Thoracic aorta (tissue), 2 donors: ENCODE measurements at places on chromosomes 5 and 9. TPM values are rescaled to one million over a fixed set of nuclear protein-coding genes. Genes with fewer than 3 reads are reported as not detected.

The PCDHB14 gene
- total RNA-seq, result 14.6 TPM

DNA sequence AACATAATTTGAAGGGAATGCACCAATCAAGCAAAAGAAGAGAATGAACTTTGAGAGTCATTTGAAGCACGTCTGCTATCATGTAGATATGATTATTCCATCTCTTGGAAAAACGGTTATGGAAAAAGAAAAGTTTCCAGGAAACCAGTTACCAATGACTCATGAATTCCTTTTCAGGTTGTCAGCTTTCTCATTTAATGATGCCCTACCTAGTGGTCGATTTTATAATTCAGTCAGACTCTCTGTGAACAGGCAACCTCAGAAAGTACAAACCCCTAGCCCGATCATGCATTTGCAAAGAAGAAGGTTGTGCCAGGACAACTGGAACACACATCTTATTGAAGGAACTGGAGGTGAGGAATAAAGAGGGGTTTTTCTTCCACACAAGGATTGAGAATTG lies 355.1 kb upstream of the GRIA1 start:
- no peak for DNase-seq

- DNase-seq, result no peak
These were observed 735 bp downstream of the ECPAS start for GRCh38 chr9:111483439-111483857.

- DNase-seq, result no peak
These were observed 26.3 kb upstream of the FAM120AOS start for GRCh38 chr9:93479726-93480125.

DNA sequence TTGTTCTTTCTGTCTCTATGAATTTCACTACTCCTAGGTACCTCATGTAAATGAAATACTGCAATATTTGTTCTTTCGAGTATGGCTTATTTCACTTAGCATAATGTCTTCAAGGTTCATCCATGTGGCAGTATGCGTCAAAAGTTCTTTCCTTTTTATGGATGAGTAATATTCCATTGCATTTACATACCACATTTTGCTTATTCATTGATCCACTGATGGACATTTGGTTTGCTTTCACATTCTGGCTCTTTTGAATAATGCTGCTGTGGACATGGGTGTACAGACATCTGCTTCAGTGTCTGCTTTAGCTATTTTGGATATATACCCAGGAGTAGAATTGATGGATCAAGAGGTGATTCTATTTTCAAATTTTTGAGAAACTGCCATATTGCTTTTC lies 144.2 kb upstream of the PAPPA start:
- DNase-seq, result no peak

DNA sequence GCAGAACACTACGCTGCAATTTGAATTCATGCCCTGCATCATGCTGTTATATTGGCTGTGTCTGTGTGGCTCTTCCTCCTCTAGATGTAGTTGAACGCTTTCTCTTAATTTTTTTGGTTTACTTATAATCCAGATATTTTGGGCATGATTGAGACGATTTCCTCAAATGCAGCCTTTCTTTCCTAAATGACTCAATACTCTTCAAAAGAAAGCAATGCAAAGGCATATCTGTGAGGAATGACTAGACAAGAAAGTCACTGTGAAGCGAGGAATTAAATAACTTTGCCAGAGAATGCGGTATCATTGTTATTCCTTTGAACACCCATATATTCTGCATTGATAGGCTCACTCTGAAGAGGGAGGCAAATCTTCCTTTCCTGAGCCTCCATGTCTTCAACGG lies 152.8 kb downstream of the YIPF5 start:
- no peak for DNase-seq

DNA sequence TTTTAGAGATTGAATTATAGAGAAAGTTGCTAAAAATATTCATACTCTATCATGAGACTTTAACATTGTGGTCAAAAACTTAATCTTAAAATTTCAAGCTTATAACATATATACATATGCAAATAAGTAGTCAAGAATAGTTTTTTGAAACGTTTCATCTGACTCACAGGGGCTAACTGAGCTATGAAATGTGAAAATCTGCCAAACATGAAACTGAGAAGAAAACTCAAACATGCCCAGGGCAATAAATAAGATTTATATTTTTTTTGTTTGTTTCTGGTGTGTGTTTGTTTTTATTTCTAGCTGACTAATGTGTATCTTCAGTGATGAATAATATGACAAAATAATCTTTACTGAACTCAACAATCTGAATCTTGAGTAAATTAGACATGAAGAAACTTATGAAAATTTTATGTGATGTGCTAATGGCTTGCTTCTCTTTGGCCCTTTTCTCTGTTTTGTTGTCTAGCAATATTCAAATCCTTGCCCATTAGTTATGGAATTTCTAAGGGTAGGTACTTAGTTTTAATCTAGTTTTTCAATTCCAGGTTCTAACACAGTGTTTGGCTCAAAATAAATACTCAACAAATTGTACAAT lies 99.9 kb downstream of the FAM174A start:
- no peak for DNase-seq

The TAF11L10 gene
- total RNA-seq, result not detected

GRCh38 chr5:57482671-57483106 lies at the start of gene ACTBL2:
TSS of gene ACTBL2 (minus strand) at chr5:57482811. CDS start at chr5:57482707, 104 bp downstream.
- DNase-seq, result no peak

The OR1L8 gene
- not detected for total RNA-seq

GRCh38 chr9:16509997-16510396 lies 360.5 kb downstream of the BNC2 start:
- no peak for DNase-seq

- no peak for DNase-seq
These were observed 174.8 kb downstream of the SLF1 start for GRCh38 chr5:94793113-94793815.

The LCN10 gene
- total RNA-seq, result 3.1 TPM

GRCh38 chr9:91824601-91825305 lies 125.3 kb downstream of the ROR2 start:
- DNase-seq, result no peak

- DNase-seq, result no peak
These were observed 149.3 kb downstream of the RGS3 start for GRCh38 chr9:113612828-113613227.

DNA sequence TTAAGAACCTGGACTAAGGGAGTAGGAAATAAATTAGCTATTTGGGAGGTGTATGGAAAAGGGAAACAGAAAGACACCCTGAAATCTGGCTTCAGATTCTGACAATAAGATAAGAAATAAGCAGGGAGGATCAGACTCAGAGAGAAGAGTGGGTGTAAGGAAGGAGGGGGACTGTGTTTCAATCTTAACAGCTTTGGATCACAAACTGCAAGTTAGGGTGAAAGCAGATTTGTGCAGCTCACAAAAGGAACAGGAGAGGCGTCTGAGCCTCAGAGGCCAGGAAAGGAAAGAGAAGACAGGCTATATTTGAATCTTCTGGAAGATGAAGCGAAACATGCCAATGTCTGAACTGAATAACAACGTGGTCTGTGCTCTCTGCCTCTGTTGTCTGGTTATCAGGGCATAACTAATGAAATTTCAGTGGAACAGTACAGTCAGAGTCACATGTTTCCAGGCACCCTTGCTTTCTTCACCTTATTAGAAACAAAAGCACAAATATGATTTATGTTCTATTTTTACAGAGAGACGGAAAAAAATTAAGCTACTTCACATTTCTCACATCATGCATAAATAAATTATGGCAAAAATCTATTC lies 26.6 kb downstream of the SGTB start:
- DNase-seq, result no peak

The SLC36A3 gene
- not detected for total RNA-seq

DNA sequence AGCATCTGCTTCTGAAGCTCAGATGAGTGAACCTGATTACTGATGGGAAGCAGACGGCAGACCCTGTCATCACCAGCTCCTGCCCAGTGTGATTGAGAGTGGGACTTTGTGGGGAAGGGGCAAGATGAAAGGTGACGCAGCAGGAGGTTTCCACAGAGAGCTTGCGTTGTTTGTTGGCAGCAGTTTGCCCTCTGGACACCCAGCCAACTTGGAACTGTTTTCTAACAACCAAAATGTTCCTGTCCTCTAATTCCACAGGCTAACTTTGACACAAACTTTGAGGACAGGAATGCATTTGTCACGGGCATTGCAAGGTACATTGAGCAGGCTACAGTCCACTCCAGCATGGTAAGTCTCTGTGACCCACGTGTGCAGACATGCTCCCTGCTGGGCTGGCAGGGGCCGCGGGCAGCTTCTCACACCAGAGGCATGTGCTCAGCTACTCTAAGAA lies 20.9 kb downstream of the CYFIP2 start:
- no peak for DNase-seq

DNA sequence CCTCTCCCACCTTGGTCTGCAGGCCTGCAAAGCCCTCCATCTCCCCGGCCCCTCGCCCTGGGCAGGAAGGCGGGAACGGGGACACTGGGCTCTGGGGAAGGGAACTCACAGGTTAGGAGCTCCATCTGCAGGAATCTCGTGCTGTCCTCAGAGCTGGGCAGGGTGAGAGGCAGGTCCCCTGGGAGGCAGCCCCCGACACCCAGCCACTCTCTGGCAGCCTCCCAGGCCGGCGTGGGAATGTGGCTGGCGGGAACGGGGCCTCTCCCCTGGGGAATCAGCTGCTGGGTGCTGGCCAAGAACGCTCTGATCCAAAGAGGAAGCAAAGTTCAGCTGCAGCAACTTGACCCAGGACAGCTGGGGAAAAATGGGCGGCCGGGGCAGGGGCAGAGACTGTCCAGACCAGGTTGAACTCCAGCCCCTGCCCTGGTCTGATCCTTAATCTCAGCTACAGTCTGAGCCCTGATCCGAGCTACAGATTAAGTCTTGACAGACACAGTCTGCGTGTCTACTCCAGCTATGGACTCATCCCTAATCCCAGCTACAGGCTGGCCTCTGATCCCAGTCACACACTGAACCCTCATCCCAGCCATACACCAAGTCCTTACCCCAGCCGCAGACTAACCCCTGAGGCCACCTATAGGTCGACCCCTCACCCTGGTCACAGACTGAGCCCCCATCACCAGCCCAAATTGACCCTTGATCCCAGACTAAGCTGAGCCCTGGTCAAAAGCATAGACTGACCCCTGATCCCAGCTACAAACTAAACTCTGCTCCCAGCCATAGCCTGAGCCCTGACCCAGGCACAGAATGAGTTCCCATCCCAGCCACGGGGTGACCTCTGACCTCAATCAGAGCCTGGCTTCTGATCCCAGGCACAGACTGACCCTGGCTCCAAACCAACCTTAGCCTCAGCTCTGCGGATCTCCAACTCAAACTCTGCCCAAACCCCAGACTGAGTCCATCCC lies 37.3 kb upstream of the EGFL7 start:
- DNase-seq, result peak; percentile 35

DNA sequence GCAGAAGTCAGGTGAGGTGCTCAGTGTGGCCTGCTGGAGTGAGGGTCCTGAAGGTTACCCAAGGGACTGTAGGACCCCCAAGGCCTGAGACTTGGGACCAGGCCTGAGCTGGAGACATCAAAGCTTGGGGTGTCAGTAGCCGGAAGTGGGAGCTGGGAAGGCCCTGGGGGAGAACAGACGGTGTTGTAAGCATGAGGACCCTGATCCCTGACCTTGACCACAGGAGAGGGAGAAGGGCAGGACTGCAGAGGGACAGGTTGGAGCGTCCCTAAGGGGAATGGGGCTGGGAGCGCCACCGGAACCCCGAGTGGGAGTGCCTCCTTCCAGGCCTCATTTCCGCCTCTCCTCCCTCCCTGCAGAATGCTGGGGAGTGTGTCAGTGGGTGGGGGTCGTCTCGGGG lies 533 bp downstream of the TTC16 start:
- DNase-seq, result no peak

DNA sequence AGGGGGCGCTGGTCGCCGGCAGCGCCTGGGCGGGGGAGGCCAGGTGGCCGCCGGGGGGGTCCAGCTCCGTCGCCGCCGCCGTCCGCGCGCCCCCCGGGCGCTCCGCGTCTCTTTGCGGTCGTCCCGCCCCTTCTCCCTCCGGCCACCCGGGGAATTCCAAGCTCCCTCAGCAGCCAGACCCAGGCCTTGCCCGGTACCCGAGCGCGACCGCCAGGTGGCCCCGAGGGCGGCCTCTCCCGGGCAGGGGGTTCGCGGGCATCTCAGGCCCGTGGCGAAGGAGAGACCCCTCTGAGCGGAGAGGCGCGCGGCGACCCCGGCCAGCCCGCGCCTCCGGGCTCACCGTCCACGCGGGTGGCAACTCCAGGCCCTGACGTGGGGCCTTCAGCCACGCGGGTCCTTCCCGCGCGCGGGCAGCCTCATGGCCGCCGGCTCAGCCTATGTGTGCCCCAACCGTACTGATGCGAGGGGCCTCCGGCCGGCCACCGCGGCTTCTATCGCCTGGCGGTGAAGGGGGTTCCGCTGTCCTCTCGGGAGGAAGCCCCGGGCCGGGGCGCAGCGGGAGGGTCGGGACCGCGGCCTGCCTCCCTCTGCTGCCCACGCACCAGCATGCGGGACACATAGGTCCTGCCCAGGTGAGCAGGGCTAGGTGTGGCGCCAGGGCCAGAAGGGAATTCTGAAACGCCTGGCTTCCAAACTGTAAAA lies 529 bp upstream of the NRARP start:
- no peak for DNase-seq

DNA sequence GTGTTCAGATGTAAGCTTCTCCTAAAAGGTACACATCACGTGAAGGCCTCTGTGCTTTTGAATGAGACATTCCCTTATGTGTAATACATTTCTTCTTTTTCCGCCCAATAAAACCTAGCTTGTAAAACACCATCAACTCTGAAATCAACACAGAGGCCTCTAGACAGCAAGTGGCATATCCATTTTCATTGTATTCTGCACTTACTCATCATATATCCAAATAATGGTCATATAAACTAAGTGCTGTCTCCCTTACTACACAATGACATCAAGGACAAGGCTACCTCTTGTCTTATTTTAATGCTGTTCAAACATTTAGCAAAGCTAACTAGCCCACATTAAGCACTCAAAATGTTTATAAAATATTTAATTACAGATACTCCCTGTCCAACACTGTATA lies 108.5 kb downstream of the ELAVL2 start:
- no peak for DNase-seq

The OR1J4 gene
- total RNA-seq, result not detected

DNA sequence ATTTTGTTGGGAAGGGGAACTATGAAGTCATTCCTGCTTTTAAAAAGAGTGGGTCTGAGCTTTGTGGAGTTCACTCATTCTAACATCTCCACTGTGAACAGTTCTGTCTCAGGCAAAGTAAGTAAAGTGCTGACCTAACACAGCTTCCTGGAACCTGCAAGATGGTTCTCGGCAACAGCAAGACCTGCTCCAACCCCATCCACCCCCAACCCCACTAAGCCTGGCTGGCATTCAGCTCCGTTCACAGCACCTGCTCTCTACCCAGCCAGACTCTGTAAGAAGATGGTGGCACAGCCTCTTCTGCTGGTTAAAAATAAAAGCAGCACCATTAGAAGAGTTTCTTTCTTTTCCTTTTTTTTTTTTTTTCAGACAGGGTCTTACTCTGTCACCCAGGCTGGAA lies 42.0 kb downstream of the EPB41L4B start:
- DNase-seq, result no peak
